ENCODE measurements at places on chromosomes 13 and 19.

DNA sequence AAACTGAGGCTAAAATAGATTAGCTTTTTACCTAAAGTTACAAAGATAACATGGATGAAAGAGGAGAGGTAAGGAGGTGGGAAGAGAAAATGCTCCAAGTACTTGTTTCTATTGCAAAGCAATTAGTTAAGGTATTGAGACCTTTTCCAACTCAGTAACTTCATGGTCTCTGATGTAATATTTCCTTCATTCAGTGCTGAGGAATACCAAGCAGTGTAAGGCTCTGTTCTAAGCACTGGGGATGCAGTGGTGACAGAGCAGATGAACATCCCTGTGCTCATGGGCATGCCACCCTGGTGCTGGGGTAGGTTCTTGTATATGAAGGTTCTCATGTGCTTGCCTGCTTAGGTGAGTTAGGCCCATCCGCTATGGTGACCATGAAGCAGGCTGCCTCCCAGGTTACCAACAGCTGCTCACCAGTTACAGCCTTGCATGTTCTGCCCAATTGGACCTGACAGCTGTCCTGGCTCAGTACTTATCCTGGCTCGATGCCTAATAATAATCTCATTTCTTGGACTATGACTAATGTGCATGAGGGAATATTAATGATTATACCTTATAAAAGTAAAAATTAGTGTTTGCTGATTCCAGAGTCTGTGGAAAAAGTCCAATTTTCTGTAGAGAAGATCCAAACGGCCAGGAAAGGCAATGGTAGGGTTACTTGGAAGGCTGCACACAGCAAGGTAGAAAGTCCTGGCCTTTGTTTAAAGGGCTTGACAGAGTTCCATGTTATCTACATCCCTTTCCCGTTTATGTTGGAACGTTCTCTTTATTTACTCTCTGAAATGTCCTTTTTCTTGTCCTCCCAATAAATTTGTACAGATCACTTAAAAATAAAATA lies 48.3 kb downstream of the LATS2 start:
- DNase-seq, result no peak

- no peak for DNase-seq
These were observed 53.2 kb upstream of the EEF1AKMT1 start for GRCh38 chr13:20826843-20827560.

DNA sequence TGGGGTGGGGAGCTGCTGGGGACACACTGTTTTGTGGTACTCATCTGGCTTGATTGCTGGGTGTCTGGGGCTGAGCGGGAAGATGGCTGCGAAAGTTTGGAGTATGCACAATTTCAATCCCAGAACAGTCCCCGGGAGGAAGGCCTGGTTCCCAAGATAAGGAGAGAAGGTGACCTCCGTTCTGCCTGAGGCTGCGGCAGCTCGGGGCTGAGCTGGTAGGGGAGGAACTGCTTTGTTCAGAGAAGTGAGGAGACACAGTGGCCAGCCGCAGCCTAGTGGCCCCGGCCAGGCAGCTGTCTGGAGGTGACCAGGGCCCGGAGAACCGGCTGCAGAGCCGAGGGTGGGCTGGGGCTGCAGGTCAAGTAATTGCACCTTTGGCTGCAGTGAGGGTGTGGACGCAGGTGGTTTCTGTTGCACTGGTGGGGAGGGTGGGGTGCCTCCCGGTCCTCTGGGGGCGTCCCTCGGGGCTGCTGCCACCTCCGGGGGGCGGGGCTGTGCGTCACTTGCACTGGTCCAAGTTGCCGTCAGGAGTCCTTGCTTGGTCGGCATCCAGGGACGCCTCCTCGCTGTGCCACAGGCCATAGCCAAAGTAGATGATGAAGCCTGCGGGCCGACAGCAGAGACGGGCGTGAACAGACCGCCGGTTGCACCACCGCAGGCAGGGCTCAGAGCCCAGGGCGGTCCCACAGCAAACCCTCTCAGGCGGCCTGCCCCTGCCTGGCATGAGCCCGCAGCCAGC lies 81.3 kb downstream of the SLC7A1 start:
- no peak for DNase-seq

- DNase-seq, result no peak
These were observed 3.8 kb downstream of the CD22 start for GRCh38 chr19:35332817-35333216.

- no peak for DNase-seq
These were observed 6.3 kb downstream of the MYADM start for GRCh38 chr19:53873773-53874605.

DNA sequence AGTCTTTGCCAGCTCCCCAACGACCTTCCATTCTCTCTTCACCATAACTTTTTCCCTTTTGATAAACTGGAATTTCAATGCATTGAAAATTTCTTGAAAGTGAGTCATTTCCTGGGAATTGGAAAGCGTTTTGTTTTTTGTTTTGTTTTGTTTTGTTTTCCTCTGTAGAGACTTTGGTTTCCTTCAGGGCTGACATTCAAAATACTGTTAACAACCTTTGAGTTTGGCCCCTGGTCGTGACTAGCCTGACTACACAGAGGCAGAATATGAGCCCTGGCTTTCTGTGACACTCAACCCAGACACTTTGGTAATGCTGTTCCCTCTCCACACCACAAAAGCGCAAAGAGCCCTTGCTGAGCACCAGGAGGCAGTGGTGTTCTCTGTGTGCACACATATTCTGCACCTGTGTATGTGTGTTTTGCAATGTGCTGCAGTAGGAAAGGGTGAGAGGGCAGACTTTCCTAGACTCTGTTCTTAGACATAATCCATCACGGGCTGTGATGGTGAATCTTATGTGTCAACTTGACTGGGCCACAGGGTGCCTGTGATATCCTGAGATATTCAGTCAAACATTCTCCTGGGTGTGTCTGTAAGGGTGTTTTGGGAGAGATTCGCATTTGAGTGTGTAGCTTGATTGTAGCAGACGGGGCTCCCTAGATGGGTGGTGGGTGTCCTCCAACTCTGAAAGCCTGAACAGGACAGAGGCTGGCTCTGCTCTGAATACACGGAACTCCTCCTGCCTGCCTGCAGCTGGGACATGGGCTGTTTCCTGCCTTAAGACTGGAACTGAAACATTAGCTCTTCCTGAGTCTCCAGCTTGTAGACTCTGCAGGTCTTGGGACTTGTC lies 29.5 kb upstream of the ANKRD10 start:
- DNase-seq, result peak; percentile 33

DNA sequence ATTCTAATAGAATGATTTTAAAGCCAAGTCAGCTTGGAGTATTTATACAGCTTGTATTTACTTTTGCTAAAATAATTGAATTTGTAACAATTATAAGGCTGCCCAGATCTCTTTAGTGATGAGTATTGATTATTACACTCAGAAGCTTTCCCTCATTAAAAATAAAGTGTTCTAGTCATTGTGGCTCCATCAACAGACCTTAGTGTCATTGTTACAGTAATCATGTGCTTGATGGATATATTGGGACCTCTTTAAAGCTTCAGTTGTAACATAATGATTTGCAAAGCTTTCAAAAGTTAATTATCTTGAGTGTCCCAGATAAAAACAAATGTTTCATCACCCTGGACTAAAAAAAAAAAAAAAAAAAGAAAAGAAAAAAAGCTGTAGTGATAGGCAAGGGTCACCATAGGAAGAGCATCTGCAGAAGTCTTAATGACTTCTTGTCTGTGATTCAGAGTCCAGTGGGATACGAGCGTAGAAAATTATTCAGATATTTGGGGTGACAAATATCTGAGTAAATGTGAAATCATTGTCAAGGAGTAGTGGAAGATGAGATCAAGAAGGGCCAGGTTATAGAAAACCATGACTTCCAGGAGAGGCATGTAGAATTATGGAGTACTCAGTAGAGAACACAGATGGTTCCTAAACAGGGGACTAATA lies 369.6 kb downstream of the DCT start:
- DNase-seq, result no peak

- DNase-seq, result peak; percentile 48
These were observed 918 bp upstream of the LHB start for GRCh38 chr19:49017666-49018351.

DNA sequence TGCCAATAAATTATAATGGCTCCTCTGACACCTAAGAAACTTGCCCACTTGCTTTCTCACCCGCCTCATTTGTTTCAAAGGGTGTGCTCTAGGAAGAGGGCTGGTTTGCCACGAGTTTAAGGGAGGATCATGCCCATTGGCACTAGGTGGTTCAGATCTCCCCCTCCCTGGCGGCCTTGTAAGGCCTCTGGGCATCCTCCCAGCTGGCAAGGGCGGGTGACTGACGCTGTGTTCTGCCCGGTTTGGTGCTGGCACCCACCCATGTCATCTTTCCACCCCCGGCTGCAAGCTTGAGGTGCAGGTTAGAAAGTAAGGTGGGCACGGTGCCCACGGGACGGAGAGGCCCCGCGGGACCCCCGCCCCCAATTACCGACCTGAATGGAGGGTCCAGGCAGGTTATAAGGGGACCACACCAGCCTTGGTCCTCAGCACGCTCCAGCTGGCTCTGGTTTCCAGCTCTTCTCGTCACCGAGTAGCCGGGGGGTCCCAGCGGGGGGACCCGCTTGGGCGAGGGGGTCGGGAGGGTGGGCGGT lies 90.4 kb downstream of the PTPRS start:
- DNase-seq, result no peak

DNA sequence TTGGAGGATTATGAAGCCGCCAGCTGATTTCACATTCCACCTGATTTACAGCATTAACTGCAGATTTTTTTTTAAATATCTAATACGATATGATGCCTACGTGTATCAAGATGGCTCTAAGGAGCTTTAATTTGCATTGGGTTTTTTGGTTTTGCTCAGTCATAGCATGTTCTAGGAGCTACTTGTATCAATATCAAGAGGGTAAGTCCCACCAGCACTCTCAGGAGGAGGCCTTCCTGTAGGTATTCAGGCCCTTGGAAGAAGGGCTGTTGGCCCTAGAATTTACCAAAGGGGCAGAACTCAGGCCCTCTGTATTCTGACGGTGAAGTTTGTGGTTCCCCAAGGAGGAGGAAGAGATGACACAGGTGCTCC lies 97.2 kb upstream of the IPO5 start:
- DNase-seq, result no peak

GRCh38 chr13:106795847-106796246 lies 227.9 kb upstream of the ARGLU1 start:
- DNase-seq, result no peak

- no peak for DNase-seq
These were observed 526.9 kb downstream of the MYO16 start for GRCh38 chr13:109156181-109156935.

GRCh38 chr13:91660076-91660415 lies 261.6 kb downstream of the GPC5 start:
- DNase-seq, result no peak

GRCh38 chr13:61954092-61954491 lies 538.4 kb upstream of the PCDH20 start:
- no peak for DNase-seq

- no peak for DNase-seq
These were observed 9.3 kb downstream of the HOOK2 start for GRCh38 chr19:12766051-12766521.

GRCh38 chr19:44845612-44846454 lies at the start of gene NECTIN2:
Gene NECTIN2, plus strand, starts transcription at chr19:44846297. Its CDS starts 229 bp downstream, at chr19:44846526.
- DNase-seq, result peak; percentile 68

DNA sequence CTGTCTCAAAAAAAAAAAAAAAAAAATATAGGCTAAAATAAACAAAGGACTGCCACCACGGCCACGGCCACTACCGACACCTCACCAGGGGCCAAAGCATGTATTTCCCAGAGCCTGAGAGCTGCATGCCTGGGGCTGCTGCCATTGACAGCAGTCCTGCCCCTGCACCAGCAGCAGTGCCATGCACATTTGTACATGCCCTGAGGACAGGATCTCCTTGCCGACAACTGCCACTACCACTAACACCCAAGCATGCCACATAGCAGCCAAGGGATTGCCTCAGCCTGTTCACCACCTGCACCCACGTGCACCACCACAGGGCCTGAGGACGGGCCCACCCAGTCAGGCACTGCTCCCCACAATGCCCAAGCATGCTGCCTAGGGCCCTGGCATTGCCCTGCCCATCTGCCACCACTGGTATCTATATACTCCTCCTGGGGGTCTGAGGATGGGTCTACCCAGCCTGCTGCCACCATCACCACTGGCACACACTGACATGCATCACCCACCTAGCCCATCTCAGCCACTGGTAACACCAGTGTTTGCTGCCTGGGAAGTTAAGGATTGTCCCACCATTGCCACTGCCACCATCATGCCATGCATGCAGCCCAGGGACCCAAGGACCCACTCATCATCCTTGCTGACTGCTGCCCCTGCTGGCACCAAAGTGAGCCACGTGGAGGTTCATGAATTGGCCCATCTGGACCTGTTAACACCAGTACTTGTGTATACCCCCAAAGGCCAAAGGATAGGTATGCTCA lies 10.6 kb upstream of the NUP62 start:
- DNase-seq, result no peak

DNA sequence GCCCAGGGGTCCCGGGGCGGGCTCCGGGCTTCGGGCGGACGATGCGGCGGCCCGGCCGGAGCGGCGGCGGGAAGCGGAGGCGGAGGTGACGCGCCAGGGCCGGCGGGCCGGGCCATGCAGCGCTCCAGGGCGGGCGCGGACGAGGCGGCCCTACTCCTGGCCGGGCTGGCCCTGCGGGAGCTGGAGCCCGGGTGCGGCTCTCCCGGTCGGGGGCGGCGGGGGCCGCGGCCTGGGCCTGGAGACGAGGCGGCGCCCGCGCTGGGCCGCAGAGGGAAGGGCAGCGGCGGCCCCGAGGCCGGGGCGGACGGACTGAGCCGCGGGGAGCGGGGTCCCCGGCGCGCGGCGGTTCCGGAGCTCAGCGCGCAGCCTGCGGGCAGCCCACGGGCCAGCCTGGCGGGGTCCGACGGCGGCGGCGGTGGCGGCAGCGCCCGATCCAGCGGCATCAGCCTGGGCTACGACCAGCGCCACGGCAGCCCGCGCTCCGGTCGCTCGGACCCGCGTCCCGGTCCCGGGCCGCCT lies 362 bp downstream of the WTIP start:
- DNase-seq, result no peak

DNA sequence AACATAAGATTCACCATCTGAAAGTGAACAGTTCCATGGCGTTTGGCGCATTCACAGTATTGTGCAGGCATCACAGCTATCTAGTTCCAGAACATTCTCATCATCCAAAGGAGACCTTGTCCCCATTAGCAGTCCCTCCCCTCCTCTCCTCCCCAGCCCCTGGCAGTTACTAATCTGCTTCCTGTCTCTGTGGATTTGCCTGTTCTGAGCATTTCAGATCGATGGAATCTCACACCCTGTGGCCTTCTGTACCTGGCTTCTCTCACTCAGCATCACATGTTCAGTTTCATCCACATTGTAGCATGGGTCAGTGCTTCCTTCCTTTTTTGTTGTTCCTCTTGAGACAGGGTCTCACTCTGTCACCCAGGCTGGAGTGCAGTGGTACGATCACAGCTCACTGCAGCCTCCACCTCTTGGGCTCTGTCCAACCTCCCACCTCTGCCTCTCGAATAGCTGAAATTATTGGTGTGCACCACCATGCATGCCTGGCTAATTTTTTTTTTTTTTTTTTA lies 34.6 kb downstream of the CRTC1 start:
- no peak for DNase-seq

GRCh38 chr13:110869805-110870706 lies 44.8 kb downstream of the ANKRD10 start:
- DNase-seq, result no peak

All from activated CD4-positive, alpha-beta T cell treated with anti-CD3 and anti-CD28 coated beads, Interleukin-2, amount 50 U/mL, for 24 hours (primary cell).